ENCODE measurements at places on chromosomes 2 and 18.

- DNase-seq: no peak
Measured at GRCh38 chr2:85057226-85057962, 75.8 kb upstream of the TCF7L1 start.

GRCh38 chr2:151904807-151905206 is 76.6 kb upstream of the ARL5A start:
- no peak for DNase-seq

DNA sequence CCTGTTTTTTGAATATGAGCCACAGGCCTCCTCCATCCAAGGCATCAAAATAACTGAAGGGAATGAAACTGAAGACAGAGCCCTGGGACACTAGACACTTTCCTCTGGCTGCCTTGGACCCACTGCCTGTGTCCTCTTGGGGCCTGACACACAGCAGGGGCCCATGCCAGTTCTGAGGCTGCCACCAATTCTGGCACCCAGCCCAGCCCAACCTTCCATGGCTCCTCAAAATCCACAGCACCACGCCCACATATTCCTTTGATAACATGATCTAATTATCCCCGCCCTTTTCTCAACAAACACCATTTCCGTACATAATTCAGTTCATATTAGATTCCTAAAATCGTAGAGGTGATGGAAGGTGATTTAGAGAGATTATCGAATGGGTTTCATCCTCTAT is 64.2 kb downstream of the EMX1 start:
- no peak for DNase-seq

GRCh38 chr18:9928646-9929259 is 14.9 kb downstream of the VAPA start:
- no peak for DNase-seq

DNA sequence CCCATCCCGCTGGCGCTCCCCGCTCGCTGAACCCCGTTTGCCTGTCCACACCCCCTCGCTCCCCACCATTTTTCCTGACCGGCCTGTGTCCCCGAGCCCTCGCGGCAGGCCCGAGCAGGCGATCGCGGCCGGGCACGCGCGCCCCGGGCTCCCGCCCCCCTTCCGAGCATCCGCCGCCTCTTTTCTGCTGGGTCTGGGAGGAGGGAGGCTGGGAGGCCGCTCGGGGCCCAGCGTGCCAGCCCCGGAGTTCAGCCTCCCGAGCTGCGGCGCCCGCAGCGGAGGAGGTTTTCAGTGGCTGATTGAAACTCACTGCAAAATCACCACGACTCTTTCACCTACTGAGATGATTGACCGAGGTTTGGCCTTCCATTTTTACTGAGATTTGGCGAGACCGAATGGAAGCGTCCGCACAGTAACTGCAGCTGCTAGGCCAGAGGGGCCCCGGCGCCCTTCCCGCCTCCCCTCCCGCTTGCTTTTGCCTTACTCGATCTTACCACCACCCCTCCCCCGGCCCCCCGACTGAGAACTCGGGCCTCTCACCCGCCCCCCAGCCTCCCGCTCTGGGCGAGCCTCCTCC is 4.8 kb downstream of the SOX11 start:
- no peak for DNase-seq

DNA sequence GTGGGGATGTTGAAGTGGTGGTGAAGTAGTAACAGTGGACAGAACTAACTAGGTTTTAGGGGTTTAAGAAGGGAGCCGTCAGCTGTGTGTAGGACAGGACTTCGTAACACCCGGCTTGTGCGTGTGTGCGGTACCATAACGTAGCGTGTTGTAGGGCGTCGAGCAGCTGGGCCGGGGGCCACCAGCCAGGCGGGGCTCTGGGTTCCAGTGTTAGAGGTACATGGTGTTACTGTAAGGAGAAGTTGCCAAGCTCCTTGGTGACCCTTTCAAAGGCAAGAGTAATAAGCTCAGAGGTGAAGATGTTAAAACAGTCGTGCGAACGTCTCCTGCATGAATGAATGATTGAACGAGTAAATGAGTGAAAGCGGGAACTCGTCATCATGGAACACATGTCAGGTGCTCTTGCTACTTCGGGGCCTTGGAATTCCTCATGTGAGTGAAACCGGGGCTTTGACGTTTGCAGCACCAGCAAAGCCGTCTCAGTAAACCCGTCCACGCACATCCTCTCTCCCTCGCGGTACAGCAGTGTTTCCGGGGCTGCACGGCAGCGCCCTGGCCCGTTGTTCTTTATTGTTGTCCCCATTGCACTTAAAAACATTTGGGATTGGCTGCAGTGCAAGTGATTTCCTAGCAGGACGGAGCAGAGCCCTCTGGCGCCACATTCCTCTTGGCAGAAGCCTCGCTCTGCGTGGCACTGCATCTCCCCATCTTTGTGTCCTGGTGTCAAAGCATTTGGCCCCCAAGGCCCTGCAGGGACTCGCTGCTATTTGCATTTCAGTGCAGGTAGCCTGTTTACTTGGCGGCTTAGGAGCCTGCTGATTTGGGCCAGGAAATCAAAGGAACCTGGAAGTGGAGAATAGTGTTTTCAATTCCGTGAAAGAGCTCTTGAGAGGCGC is 115.0 kb downstream of the GBX2 start:
- no peak for DNase-seq

DNA sequence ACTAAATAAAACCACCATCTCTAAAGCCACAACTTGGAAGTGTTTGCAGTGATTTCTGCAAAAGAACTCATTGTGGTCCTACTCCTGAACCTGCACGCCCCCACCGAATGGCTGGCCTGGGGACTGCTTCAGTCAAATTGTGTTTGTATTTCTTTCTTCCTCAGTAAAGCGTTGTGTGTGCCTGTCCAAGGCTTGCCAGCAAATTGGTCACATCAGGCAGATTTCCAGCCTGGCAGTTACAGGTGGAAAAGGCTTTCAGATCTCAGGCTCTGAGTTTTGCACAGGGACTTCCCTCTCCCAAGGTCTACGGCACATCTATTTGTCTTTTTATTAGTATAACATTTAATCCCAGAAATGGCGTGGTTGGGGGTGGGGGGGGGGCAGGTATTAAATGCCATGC is 54.0 kb upstream of the NOSTRIN start:
- no peak for DNase-seq

Measured in 8988T (cell line).